ENCODE measurements at places on chromosomes 7 and 10.

GRCh38 chr7:127391591-127392181 lies 822 bp downstream of the ZNF800 start:
- peak; percentile 71 for DNase-seq

DNA sequence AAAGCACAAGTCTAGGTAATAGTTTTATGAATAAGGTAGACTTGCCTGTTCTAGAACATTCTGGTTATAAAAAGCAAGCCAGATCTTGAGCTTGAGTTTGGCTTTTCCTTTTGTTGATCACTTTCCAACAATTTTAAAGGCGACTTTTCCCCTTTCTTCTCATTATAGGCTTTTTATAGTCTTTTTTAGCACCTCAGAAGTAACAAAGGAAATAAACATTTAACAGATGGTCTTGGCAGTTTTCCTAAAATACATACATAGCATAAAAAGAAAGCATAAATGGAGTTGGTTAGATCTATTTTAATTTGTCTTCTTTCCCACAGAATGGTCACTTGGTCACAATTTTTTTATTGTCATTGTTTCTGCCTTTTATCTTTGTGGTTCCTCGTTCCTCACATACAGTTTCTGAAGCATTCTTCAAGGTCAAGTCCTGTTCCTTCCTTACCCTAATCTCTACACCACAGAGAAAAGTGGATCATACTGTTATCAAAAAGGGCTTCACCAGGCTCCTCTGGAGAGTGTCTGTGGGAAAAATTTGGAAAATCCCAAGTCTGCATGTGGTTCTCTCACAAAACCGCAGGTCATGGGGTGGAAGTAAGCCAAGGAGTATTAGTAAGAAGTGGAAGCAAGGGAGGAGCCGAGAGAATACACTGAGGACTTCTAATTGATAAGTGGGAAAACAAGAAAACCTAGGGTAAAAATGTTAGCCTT lies 31.3 kb downstream of the THNSL1 start:
- no peak for DNase-seq

GRCh38 chr7:19404912-19405329 lies 259.7 kb upstream of the FERD3L start:
- DNase-seq = no peak

GRCh38 chr7:113394856-113395255 lies 276.5 kb upstream of the SMIM30 start:
- DNase-seq = no peak

- DNase-seq = no peak
Observed at GRCh38 chr7:72028267-72028666, 383.9 kb downstream of the CALN1 start.

- peak; percentile 85 for DNase-seq
Observed at GRCh38 chr10:89283936-89284475, 17.8 kb upstream of the IFIT2 start.

DNA sequence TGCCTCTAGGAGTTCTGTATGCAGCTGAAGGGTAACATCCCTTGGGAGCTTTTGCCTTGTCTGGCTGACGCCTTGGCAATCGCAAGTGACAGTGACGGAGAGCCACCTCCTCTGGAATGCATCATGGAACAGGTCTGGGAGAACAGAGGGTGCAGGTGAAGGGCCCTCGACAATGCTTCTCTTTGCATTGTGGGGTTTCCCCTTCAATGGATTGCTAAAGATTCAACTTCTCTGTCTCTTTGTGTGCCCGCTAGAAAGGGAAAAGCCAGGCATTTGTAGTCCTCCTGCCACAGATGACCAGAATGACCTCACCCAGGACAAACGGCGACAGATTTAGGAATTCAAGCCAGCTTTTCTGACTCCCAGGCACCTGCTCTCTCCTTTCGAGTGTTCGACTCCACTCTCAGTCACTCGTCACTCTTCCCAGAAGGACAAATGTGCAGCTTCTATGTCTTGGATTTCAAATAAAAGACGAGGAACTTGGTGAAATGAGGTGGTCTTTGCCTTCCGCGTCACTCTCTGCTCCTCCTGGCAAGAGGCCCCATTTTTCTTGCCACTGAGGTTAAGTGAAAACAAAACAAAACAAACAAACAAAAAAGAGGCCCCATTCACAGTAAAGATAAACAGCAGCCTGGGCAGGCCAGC lies 26.1 kb downstream of the IL2RA start:
- no peak for DNase-seq

GRCh38 chr10:108598831-108599230 lies 1324.5 kb downstream of the XPNPEP1 start:
- DNase-seq = no peak

DNA sequence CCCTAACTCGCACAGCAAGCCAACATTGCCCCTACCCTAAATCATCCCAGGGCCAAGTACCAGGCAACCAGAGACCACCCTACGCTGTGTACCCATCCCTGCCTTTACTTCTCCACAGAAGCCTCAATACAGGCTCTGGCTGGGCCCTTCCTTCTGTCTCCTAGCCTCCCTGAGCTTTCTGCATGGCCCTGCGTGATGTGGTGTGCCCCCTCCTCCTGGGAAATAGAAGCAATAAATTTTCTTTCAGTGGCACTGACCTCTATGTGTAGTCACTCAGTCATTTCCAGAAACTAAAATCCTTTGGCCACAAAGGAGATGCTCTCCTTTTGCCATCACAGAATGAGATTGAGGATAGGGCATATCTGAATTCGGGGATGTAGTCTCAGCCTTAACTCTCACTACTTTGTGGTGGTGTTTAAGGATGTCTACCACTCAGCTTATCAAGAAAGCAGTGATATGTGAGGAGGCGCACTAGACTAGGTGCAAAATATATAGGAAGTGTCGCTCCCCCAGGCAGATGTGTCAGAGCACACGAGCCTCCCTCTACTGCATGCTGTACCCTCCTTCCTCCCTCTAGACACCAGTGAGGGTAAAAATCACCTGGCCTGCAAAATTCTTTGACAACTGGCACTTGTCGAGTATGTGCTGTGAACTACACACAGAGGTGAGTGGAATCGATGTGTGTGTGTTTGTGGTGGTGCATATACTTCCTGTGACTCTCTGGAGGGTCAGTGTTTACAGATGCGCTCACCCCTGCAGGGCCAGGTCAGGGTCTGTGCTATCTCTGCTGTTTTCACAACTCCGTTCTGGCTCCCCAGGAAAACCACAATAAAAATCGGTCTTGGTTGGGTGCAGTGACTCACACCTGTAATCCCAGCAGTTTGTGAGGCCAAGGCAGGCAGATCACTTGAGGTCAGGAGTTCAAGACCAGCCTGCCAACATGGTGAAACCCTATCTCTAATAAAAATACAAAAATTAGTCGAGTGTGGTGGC lies 825.9 kb upstream of the IGFBP3 start:
- DNase-seq = no peak

- no peak for DNase-seq
Observed at GRCh38 chr10:68348265-68348741, 15.6 kb upstream of the PBLD start.

- no peak for DNase-seq
Observed at GRCh38 chr7:122070834-122071233, 73.2 kb downstream of the AASS start.

DNA sequence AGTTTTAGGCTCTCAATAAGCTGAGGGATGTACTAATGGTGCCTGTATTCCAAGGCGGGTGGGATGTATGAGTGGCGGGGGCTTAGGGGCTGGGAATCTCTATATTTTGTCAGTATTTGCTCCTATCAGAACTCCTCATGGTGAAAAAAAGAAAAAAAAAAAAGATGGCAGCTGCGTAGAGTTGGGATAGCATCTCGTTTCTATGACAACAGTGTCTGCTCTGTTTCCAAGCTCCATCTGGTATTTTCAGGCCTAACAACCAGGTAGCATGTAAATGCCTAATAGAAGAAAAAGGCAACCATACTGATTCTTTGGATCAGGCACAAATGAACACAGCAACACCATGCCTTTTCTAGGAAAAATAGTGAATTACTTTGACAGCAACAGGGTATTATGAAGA lies 11.7 kb upstream of the CCDC172 start:
- DNase-seq = no peak

- no peak for DNase-seq
Observed at GRCh38 chr10:132981173-132981555, 38.8 kb upstream of the CFAP46 start.

- no peak for DNase-seq
Observed at GRCh38 chr10:3800586-3800985, 15.6 kb upstream of the KLF6 start.

- DNase-seq = no peak
Observed at GRCh38 chr10:114053946-114054345, 10.3 kb downstream of the ADRB1 start.

DNA sequence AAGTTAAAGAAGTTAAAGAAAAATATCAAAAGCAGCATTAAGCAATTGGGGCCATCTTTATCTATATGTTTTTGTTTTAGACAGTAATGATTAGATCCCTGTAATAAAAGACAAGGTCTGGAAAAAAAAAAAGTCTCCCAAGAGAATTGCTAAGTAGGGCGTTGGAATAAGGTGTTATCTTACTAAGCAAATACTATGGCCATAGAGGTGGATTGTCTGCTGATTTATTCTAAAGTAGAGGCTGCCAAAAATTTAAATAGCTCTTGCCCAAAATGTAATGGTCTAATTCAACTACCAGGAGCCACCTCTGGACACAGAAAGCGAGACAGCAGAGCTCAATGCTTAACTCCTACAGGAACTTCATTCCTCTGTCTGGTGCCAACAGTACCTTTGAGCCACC lies 71.6 kb downstream of the HERPUD2 start:
- no peak for DNase-seq

GRCh38 chr10:4051011-4051640 lies 266.1 kb upstream of the KLF6 start:
- no peak for DNase-seq

GRCh38 chr7:40288827-40289226 lies 154.0 kb downstream of the SUGCT start:
- DNase-seq = no peak

GRCh38 chr10:78920011-78920410 lies 148.8 kb upstream of the ZMIZ1 start:
- no peak for DNase-seq

GRCh38 chr10:86109421-86109820 lies 257.2 kb downstream of the GRID1 start:
- DNase-seq = peak; percentile 54

DNA sequence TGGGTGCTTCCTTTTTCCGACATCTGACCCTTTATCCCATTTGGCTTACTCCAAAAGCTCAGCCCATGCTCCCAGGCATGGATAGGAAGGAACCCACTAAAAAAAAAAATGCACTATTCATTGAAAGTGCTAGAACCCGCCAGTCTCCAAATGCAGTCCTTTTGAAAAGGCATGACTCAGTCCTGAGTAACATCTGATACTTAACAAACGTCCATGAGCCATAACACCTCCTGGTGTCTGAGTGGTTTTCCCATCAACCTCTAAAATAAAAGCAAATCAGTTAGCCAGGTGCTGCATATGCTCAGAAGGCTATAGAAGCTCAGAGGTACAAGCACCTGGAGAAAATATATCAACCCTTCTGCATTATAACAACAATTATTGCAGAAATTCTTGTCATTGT lies 45.0 kb upstream of the CACUL1 start:
- DNase-seq = no peak

DNA sequence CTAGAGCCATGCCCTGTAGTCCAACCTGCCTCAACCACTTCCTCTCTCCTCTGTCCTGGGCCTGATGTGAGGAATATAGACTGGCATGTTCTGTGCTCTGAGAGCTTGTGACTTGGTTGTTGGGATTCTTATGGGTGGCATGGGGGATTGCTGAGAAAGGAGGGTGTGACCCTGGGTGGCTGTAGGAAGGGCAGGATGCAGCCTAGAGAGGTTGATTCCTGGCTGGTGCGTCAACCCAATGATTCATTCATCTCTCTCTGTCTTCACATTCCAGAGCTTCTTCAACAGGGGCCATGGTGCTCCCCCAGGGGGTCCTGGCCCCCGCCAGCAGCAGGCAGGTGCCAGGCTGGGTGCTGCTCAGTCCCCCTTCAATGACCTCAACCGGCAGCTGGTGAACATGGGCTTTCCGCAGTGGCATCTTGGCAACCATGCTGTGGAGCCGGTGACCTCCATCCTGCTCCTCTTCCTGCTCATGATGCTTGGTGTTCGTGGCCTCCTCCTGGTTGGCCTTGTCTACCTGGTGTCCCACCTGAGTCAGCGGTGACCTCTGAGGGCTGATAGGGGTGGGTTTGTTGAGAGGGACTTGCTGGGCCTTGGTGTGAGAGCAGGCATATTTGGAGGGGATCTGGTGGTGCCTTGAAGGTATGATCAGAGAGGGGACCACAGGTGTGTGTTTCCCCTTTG lies 2.6 kb downstream of the FAM241B start:
- peak; percentile 70 for DNase-seq

GRCh38 chr7:83934118-83934734 lies 260.4 kb downstream of the SEMA3A start:
- DNase-seq = no peak

- no peak for DNase-seq
Observed at GRCh38 chr7:98079891-98080648, 26.6 kb upstream of the LMTK2 start.

GRCh38 chr7:93739424-93739823 lies 151.1 kb downstream of the TFPI2 start:
- DNase-seq = no peak

DNA sequence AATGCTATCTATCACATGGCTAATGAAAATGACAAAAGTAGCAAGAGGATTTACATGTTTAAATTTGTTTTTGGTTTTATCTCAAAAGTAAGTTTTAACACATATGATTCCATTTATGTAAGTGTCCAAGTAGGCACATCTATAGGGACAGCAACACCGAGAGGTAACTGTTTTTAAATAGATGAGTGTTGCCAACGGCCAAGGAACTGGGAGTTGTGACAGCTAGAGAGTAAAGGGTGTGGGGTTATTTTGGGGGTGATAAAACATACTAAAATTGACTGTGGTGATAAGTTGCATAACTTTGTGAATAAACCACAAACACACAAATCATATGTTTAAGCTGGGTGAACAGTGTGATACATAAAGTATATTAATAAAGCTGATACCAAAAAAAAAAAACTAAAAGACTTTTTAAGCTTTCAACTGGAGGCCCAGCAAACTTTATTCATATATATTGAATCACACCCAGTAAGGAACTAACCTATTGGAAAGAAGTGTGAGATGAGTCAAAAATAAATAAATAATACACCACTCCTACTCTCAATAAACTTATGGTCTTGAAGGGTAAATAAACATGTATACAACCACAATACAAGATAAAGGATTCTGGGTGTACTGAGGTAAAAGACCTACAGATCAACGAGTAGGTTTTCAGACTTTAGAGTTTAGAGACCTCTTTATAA lies 33.0 kb downstream of the LRRC72 start:
- no peak for DNase-seq

- DNase-seq = no peak
Observed at GRCh38 chr10:10589540-10590303, 427.9 kb upstream of the CELF2 start.

DNA sequence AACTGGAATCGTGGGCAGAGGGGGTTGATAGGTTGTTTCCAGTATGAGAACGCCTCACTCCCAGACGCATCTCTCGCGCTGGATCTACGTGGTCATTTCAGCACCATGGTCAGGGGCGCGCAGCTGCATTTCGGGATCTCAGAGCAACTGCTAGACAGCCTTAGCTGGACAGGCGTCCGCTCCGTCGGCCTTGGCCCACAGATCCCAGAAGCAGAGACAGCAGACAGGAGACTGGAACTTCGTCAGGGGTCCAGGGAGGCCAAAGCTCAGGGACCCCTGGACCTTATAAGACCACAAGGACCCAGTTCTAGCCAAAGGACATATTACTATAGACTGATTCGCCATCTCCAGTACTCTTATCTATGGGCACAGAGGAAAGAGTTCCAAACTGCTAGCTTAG lies 5.3 kb downstream of the NEUROG3 start:
- DNase-seq = no peak
